ENCODE measurements at places on chromosomes 16 and 17.
A peak's percentile ranks its signal among the peaks of the same experiment; 100 is the strongest.

GRCh38 chr17:77763023-77763422 lies 195.5 kb upstream of the TNRC6C start:
- H3K4me3 ChIP-seq, result no peak overlapping the region
- H3K4me1 ChIP-seq, result peaks cover 7% of the 10 kb centered on the region
- H3K27ac ChIP-seq, result no peak overlapping the region
- H3K27me3 ChIP-seq, result no peaks in the 10 kb centered on the region
- no peak for DNase-seq

DNA sequence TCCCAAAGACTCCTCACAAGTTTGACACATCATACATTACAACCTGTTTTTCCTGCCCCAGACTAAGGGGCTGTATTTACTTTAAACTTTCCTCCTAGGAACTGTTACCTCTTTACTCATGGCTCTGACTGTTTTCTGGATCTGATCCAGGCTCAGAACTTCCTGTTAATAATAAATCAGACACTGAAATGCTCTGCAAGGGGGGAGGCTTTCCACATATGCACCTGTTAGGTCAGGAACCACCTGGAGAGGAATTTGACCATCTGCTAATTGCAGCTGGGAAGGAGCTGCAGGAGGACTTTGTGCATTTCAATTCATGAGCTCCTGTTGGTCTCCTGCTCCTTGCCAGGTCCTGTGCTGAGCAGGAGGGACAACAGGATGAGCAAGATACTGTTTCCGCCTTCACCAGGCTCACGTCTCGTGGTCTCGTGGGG lies 476.9 kb upstream of the CDH5 start:
- H3K36me3 ChIP-seq, result no peaks in the 10 kb centered on the region
- DNase-seq, result no peak
- no peak overlapping the region for H3K27ac ChIP-seq
- no peaks in the 10 kb centered on the region for H3K4me1 ChIP-seq
- no peaks in the 10 kb centered on the region for H3K27me3 ChIP-seq
- H3K4me3 ChIP-seq, result no peak overlapping the region

GRCh38 chr17:10286324-10286723 lies 86.5 kb downstream of the MYH13 start:
- no peak for DNase-seq
- H3K27me3 ChIP-seq, result no peaks in the 10 kb centered on the region
- no peaks in the 10 kb centered on the region for H3K36me3 ChIP-seq
- no peak overlapping the region for H3K4me3 ChIP-seq
- no peaks in the 10 kb centered on the region for H3K4me1 ChIP-seq

- peak; percentile 80 for DNase-seq
- no peak overlapping the region for H3K4me3 ChIP-seq
- no peak overlapping the region for H3K27ac ChIP-seq
- H3K4me1 ChIP-seq, result no peaks in the 10 kb centered on the region
- H3K36me3 ChIP-seq, result no peaks in the 10 kb centered on the region
- H3K27me3 ChIP-seq, result peaks cover under 1% of the 10 kb centered on the region
Observed at GRCh38 chr17:36705874-36706731, 104.7 kb downstream of the MRM1 start.

DNA sequence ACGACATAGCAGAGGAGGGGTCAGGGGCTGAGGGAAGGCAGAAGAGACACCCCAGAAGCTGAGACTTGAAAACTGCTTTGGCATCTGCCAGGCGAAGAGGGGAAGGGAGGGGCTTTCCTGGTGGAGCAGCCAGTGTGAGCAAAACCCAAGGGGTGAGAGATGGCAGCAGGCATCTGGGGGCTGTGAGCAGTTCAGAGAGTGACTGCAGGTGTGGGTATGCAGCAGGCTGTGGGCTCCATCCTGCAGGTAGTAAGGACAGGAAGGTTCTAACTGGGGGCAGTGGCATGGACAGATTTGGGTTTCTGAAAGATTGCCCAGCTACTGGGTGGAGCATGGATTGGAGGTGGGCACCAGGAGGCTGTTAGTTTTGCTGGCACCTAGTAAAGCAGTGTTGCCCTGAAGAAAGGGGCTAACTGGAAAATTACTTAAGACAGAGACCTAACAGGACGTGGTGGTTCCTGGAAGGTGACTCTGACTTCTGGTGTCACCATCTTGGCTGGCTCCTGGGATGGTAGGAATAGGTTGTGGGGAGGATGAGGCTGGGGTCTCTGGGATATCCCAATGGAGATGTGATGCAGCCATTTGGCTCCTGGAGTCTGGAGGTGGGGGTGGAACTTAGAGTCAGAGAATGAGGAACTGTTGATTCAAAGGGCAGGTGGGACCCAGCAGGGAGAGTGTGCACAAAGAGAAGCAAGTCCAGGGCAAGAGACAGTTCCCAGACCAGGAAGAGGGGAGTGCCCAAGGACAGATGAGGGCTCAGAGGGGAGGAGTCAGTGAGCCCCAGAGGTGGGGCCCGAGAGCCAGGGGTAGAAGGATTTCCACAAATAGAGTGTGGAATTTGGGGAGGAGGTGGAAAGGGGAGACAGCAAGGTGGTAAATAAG lies 11.2 kb downstream of the BCL7C start:
- no peaks in the 10 kb centered on the region for H3K4me1 ChIP-seq
- DNase-seq, result no peak
- no peak overlapping the region for H3K4me3 ChIP-seq
- peaks cover 24% of the 10 kb centered on the region for H3K36me3 ChIP-seq
- no peaks in the 10 kb centered on the region for H3K27me3 ChIP-seq
- H3K27ac ChIP-seq, result no peak overlapping the region

DNA sequence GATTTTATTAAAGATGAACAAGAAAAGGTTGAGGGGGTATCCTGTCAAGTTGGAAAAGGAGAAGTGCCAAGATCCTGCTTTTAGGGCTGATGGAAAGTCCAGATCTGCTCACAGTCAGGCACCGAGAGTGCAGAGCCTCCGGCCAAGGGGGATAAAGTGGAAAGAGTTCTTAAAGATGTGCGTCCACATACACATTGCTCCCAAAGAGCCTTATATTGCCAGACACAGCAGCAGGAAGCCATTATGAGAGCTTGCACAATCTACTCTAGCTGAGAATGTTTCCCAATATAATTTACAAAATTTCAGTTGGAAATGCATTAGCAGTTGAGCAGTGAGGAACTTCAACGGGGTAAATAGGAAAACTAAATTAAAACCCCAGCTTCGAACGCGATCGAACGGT lies 95.6 kb downstream of the SALL1 start:
- H3K36me3 ChIP-seq, result no peaks in the 10 kb centered on the region
- H3K27ac ChIP-seq, result no peak overlapping the region
- H3K4me3 ChIP-seq, result no peak overlapping the region

DNA sequence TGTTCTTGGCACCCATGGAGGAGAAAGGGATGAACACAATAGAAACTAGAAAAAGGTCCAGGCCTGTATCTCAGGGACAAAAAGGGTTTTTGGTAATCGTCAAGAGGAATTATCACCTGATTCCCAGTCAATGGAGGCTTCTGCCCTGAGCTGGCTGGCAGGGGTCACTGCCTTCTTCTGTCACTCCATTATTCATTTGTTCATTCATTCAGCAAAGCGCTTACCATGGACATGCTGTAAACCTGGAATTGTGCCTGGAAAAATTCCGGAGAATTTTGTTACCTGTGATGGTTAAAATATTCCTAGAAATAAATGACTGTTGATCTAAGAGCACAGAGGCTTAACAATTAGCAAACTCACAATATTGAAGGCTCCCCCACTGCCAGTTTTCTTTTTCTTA lies 212.3 kb downstream of the SHISA9 start:
- no peak overlapping the region for H3K4me3 ChIP-seq
- H3K27ac ChIP-seq, result no peak overlapping the region
- DNase-seq, result no peak
- H3K4me1 ChIP-seq, result no peaks in the 10 kb centered on the region

DNA sequence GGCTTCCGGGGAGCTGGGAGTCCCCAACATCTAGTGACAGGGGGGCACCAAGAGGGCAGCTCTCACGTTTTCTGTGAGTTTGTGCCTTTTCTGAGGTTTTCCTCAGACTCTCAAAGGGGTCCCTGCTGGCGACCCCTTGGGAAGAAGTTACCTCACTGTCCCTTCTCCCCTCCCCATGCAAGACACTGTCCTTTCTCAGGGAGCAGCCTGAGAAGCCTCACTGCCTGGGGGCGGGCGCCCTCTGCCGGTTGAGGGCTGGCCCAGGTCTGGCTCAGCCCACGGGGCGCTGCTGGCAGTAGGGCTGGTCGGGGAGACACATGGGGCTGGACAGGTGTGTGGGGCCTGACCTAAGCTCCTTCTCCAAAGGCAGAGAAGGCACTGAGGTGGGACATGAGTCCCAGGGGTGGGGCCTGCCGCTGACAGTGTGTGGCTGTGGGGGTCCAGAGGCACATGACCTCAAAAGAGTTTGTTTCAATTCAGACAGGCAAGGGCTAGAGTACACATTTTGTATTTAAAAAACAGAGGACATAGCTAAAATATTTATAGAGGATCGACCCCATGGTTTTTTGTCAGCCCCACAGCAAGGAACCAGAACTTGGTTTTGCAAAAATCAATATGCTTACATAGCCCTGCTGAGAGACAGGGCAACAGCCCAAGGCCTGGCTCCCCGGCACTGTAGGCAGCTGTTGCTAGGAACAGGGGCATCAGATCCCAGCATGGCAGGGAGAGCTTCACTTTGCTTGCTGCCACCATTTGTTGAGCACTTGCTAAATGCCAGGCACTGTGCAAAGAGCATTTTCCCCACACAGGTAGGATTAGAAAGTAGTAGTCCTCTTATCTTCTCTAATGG lies 18.5 kb upstream of the ALDH3A1 start:
- no peaks in the 10 kb centered on the region for H3K36me3 ChIP-seq
- no peak overlapping the region for H3K4me3 ChIP-seq

GRCh38 chr17:1039123-1039507 lies 42.2 kb downstream of the TIMM22 start:
- H3K4me3 ChIP-seq, result no peak overlapping the region
- peaks cover 3% of the 10 kb centered on the region for H3K36me3 ChIP-seq
- H3K4me1 ChIP-seq, result no peaks in the 10 kb centered on the region

DNA sequence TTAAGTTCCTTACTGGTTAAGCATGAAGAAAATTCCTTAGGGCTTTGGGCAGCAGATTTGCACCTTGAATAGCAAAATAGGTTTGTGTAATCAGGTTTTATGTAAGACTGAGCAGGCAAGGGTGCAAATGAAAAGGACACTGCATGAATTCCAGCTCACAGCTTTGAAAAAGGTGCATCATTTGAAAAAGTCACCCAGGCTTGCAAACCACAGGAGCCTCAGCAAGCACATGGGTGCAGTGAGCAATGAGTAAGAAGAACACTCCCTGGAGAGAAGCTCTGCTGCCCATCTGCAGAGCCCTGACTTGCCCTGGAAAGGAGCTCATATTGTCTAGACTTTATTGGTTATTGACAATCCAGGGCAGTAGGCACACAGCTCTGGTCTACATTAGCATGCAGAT lies 165.6 kb upstream of the KCNJ16 start:
- no peaks in the 10 kb centered on the region for H3K4me1 ChIP-seq
- H3K36me3 ChIP-seq, result no peaks in the 10 kb centered on the region
- H3K27ac ChIP-seq, result no peak overlapping the region
- DNase-seq, result no peak
- H3K27me3 ChIP-seq, result no peaks in the 10 kb centered on the region

GRCh38 chr16:79369796-79370195 lies 230.7 kb downstream of the MAF start:
- no peak overlapping the region for H3K27ac ChIP-seq
- DNase-seq, result no peak
- H3K4me1 ChIP-seq, result no peaks in the 10 kb centered on the region
- H3K4me3 ChIP-seq, result no peak overlapping the region
- no peaks in the 10 kb centered on the region for H3K36me3 ChIP-seq
- H3K27me3 ChIP-seq, result no peaks in the 10 kb centered on the region

GRCh38 chr17:73621685-73622084 lies 22.6 kb downstream of the SDK2 start:
- peaks cover 9% of the 10 kb centered on the region for H3K36me3 ChIP-seq
- no peaks in the 10 kb centered on the region for H3K27me3 ChIP-seq
- DNase-seq, result no peak
- H3K4me1 ChIP-seq, result peaks cover 10% of the 10 kb centered on the region

- no peaks in the 10 kb centered on the region for H3K27me3 ChIP-seq
- H3K4me1 ChIP-seq, result no peaks in the 10 kb centered on the region
- H3K27ac ChIP-seq, result no peak overlapping the region
- DNase-seq, result peak; percentile 42
Observed at GRCh38 chr17:77597418-77598240, 360.9 kb upstream of the TNRC6C start.

GRCh38 chr17:19724501-19725420 lies 8.4 kb upstream of the SLC47A2 start:
- H3K4me3 ChIP-seq, result no peak overlapping the region
- peak; percentile 28 for DNase-seq
- H3K36me3 ChIP-seq, result no peaks in the 10 kb centered on the region
- no peaks in the 10 kb centered on the region for H3K27me3 ChIP-seq
- H3K4me1 ChIP-seq, result no peaks in the 10 kb centered on the region

DNA sequence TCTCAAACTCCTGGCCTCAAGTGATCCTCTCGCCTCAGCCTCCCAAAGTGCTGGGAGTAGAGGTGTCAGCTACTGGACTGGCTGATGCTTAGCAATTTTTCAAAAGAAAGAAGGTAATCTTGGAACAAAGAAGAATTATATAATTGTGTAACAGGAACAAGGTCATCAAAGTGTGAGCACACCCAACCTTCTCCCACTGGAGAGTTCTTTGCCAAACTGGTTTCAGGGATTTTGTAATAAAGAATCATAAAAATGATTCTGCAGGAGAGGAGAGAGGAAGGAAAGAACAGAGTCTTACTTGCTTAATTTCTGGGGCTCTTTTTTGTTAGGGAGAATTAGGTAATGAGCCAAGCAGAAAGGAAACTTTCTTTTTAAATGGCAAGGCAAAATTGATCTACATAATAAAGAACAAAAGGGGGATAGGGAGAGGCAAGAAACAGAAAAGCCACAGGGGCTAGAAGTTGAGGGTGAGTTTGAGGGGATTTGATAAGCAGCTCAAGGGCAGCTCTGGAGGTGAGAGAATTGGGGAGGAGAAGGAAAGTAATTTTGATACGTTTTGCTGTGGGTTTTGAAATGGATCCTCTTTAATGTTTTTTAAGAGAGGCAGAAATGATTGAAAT lies 21.3 kb downstream of the CHD9NB start:
- H3K4me3 ChIP-seq, result peak overlapping the region; percentile 43
- no peak for DNase-seq
- H3K27ac ChIP-seq, result peak overlapping the region; percentile 60
- H3K27me3 ChIP-seq, result no peaks in the 10 kb centered on the region
- H3K36me3 ChIP-seq, result peaks cover 22% of the 10 kb centered on the region

DNA sequence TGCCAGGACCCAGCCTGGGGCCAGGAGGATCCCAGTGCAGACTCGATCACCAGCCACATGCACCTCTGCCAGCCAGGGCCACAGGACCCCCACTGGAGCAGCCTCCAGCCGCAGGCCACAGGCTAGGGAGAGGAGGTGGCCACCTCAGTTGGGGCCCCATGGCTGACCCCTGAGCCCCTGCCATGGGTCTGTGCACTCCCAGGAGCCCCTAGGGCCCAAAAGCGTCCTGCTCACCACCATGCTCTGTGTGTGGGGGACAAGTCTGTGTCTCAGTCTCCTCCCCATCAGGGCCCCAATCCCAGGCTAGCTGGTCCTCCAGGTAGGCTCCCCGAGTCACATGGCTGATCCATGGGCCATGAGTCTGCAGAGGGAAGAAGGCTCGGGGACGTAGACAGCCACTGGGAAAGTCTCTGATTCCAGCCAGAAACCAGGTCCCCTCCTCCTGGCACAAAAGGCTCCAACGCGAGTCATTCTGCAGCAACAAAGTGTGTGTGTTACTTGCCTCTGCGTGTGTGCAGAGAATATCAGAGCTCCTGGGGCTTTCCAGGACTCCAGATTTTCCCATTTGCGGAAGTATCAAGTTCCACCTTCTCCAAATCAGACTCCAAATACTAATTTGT lies 6.1 kb upstream of the PRSS8 start:
- peak overlapping the region; percentile 76 for H3K4me3 ChIP-seq
- peaks cover 4% of the 10 kb centered on the region for H3K4me1 ChIP-seq
- DNase-seq, result peak; percentile 54
- no peaks in the 10 kb centered on the region for H3K36me3 ChIP-seq
- no peaks in the 10 kb centered on the region for H3K27me3 ChIP-seq

- H3K27ac ChIP-seq, result no peak overlapping the region
- DNase-seq, result no peak
- H3K4me3 ChIP-seq, result peak overlapping the region; percentile 91
Observed at GRCh38 chr17:32488177-32488542, 1.4 kb downstream of the CDK5R1 start.
